ENCODE measurements at places on chromosomes 7 and 10.

GRCh38 chr10:79342811-79343561 lies 4.3 kb upstream of the PPIF start:
- no peak for DNase-seq

GRCh38 chr10:51121861-51122260 lies 47.6 kb downstream of the PRKG1 start:
- no peak for DNase-seq

DNA sequence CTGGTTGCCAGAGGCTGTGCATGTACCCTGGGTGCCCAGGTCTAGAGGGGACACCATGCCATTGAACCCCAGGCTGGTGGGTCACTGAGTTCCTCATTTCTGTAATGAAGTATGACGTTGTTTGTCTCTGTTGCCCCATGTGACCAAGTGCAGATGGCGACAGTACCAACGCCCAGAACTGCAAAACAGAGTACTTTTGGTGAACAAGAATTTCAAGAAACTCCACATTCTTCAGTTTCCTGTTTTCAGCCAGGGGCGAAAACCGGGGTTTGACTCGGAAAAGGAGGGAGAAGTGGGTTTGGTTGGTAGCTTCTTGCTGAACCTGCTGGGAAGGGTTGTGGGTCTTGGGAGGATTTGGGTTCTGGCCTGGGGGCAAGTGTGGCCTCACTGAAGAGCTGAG lies 18.2 kb downstream of the CYP17A1 start:
- no peak for DNase-seq

DNA sequence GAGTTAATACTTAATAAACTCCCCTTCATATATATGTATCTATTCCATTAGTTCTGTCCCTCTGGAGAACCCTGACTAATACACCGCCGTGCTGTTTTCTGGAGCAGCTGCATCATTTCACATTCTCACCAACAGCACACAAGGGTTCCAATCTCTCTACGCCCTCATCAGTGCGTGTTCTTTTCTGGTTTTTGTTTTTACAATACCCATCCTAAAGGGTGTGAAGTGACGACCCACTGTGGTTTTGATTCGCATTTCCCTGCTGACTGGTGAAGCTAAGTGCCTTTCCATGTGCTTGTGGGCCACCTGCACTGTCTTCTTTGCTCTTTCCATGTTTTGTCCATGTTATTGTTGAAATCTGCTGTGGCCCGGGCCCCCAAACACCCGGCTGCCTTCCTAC lies 11.0 kb upstream of the INSIG1 start:
- no peak for DNase-seq

- DNase-seq, result no peak
These were observed 389.4 kb upstream of the AUTS2 start for GRCh38 chr7:69208848-69209247.

- no peak for DNase-seq
These were observed 480.6 kb downstream of the SDK1 start for GRCh38 chr7:3781607-3782006.

DNA sequence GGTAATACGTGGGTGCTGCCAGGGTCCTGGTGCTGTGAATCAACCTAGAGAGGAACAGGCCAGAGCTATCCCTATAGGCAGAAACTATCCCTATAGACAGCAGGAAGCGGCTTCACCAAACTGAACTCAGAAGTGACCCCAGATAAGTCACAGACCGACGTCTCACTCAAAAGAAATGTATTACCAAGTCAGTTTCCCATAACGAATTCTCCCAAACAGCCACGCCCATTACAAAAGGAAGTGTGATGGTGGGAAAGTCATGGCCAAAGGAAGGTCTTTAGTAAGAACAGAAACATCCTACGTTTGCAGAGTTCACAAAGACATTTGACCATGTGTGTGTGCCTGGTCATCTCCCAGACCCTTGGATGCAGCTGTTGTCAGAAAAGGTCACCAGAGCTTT lies 470.8 kb upstream of the ADARB2 start:
- no peak for DNase-seq

DNA sequence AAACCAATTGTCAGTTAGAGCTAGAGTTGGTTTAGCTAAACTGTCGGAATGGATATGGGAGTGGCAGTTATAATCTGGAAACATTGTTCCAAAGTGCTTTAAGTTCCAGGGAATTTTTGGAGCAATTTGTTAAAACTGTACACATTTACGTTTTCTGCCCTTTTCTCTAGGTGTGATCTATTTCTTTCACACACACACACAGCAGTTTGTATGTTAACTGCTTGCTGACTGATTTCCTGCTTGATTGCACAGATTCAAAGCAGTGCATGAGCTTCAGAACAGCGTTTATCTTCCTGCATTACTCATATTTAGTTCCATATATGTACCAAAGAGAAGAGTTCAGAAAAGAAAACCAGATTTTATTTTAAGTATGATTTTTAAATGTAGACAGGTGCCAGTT lies 57.9 kb downstream of the MGMT start:
- DNase-seq, result no peak

GRCh38 chr7:112156412-112156811 lies 49.8 kb downstream of the DOCK4 start:
- no peak for DNase-seq

DNA sequence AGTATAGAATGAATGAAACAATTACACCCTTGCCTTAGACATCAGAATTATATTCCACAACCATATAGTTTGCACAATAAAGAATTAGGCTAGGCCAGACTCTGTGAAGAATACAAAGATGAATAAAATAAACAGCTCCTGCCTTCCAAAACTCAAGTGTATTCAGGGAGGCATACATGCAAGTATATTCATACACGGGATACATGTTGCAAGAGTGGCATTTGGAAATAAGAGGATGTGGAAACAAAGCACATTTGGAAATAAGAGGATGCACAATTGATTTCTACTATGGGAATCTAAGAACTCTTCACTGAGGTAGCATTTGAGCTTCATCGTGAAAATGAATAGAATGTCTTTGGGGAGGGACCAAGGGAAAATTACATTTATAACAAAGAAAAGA lies 27.0 kb upstream of the TMEM26 start:
- DNase-seq, result no peak

DNA sequence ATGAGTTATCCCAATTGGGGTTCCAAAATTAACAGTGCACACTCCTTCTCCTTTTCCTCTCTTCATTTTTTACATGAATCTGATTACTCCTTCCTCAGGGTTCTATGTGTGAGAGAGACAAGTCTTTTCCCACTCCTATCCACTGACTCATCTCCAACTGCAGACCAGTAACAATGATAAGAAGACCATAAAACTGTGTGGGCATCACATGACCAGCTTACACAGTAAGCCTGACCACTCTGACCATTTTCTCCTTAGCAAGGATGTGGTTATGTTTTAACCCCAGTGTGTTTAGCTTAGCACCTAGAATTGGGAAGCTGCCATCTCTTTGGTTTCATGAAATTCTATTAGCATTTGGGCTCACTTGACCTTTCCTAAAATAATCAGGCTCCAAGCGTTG lies 145.0 kb upstream of the CALCR start:
- DNase-seq, result no peak

DNA sequence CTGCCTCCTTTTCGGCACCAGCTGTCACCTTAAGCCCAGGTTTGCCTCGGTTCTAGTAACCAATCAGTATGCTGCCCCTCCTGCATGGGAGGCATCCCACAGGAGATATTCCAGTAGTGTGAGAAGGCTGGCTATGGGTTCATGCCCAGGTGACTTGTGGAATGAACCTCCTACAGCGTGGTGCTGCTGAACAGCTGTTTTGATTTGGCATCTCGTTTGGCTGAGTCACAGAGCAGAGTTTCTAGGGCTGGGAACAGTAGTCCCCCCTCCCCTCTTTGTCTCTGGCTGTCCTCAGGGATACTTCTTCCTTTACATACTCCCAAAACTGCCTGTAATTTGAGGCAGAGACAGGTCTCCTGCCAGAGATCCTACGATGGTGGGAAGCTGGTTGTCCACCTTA lies 16.1 kb downstream of the R3HCC1L start:
- DNase-seq, result no peak

DNA sequence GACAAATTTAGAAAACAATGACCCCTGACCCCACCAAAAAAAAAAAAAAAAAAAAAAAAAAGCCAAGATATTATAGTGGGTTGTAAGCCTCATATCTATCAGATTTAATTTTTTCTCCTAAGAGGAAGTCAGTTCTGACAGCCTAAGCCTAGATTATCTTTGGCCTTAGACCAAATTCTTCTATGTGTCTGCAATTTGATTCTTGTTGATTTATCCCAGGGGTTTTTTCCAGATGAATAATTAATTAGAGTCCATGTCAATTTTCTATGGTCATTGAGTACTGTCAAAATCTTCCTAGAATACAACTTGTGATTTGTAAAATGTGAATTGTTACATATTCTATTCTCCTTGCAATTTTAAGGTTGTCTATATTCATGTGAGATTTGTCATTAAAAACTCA lies 151.6 kb upstream of the CACNA2D1 start:
- DNase-seq, result no peak

Data from GDM1 (cell line).